Fibroblast of lung (primary cell): ENCODE measurements at places on chromosomes 4 and X. TPM values are rescaled to one million over a fixed set of nuclear protein-coding genes. Genes with fewer than 3 reads are reported as not detected.
A peak's percentile ranks its signal among the peaks of the same experiment; 100 is the strongest.

The STPG2 gene
- not detected in 2 replicates for polyA plus RNA-seq

DNA sequence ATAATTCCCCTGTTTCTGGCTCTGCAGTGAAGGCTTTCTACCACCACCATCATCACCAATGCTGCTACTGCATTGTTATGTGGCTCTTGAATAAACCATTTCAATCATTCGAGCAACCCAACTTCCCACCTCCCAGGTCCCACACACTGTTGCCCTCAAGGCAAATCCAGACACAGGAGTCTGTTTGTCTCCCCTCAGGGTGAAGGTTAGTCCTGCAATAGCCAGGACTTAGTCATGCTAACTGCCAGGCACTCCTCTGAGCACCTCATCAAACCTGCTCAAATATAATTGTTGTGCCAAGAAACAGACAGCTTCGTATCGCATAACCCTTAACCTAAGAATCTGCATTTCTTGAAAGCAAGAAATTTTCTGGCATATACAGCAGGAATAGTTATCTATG is 213.2 kb downstream of the KDR start:
- no peak for DNase-seq

GRCh38 chr4:127196655-127197352 is 436.0 kb upstream of the INTU start:
- no peak for DNase-seq

The OCRL gene
- 28.7 and 32.1 TPM in 2 replicates for polyA plus RNA-seq

The GLRB gene
- polyA plus RNA-seq: 10.3 and 10.4 TPM in 2 replicates

- DNase-seq: no peak
These were observed 225.4 kb downstream of the ARHGAP24 start for GRCh38 chr4:85700362-85700761.

- DNase-seq: peak; percentile 87
These were observed 51.4 kb upstream of the GABRA2 start for GRCh38 chr4:46441136-46441859.

DNA sequence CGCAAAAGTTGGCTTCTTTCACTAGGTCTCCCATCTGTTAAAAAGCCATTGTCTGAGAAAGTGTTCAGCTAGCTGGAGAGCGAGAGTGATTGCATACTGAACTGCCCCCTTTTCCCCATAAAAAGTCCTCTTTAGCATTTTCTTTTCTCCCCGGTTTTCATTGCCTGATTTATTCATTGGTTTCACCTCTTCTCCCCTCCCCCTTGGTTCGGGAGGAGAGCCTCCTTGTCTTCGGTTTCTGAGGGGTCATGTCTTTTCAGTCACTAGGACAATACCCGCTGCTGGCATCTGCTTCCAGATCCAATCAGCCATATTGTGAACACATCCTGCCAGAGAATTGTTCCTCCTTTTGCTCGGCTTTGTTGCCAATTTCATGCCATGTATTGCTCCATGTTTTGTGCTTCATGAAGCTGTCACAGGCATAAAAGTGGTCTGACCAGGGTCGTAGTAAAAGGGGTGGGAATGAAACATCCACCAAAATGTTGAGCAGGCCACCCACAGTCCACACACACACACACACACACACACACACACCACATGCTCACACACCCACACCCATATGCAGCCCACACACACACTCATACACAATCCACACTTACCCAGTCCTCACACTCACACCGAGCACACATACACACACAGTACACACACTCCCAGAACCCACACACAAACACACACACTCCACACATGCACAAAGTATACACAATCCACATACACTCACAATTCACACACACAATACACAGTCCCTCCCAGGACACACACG is 136.0 kb downstream of the NKX6-1 start:
- no peak for DNase-seq

- no peak for DNase-seq
These were observed 133.0 kb upstream of the LEF1 start for GRCh38 chr4:108301545-108302251.

GRCh38 chr4:106273831-106274230 is 42.2 kb downstream of the TBCK start:
- DNase-seq: peak; percentile 31
